Neural progenitor cell (in vitro differentiated cells): ENCODE measurements at places on chromosomes 3 and 15.
A peak's percentile ranks its signal among the peaks of the same experiment; 100 is the strongest.

DNA sequence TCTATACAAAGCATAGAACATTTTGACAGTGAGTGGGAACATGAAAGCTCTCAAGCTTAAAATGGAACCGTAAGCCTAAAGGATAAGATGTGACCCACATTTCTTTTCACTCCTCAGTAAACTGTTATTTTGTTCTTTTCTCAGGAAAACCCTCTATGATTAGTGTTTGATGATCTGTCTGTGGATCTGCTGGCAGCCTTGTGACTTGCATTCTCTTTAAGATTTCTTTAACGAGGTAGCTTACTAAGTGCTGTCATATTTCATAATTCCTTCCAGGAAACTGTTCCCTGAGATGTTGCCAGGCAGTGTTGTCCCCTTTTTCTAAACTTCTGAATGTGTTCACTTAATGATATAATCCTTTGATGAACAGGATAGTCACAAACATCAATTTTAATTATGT is 167.6 kb downstream of the PYDC2 start:
- H3K4me3 ChIP-seq, result no peak overlapping the region
- no peak for DNase-seq
- H3K36me3 ChIP-seq, result no peaks in the 10 kb centered on the region

DNA sequence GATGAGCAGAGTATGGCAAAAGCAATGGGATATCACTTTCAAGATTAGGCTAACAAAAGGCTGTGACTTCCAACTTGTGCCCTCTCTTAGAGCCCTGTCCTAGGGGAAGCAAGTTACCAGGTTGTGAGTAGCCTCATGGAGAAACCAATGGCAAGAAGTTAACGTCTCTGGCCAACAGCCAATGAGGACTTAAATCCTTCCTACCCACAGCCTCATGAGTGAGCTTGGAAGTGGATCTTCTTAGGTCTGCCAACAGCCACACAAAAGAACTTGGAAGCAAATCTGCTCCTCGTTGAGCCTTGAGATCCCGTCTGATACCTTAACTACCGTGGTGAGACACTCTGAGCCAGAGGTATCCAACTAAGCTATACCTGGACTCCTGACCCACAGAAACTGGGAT is 5.7 kb downstream of the NME9 start:
- no peaks in the 10 kb centered on the region for H3K27me3 ChIP-seq
- H3K36me3 ChIP-seq, result no peaks in the 10 kb centered on the region
- no peak for DNase-seq
- no peak overlapping the region for H3K4me3 ChIP-seq

DNA sequence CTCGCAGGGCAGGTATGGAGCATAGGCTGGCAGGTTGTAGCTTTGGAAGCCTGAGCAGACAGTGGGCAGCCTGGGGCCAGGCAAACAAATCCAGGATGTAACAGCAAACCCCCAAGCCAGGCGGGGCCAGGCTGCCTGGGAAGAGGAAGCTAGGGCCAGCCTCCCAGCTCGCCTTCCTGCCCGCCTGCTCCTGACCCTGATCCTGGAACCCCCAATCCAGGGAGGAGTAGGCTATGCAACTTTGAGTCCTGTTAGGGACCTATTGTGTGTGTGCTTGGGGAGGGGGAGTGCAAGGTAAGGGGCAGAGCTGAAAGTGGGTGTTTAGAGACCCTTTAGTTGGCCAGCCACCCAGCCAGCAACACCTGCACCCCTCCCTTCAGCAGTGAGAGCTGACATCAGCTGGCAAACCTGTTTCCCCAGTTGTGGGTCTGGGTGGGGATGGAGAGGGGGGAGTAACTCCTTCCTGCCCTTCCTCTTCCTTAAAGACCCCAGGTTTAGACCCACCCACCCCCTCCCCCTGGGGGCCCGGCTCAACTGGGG is 2.5 kb downstream of the NBEAL2 start:
- H3K4me3 ChIP-seq, result no peak overlapping the region
- H3K4me1 ChIP-seq, result peaks cover under 1% of the 10 kb centered on the region
- no peak for DNase-seq
- H3K36me3 ChIP-seq, result no peaks in the 10 kb centered on the region
- H3K27me3 ChIP-seq, result no peaks in the 10 kb centered on the region
- H3K27ac ChIP-seq, result no peak overlapping the region

- no peak overlapping the region for H3K27ac ChIP-seq
- H3K27me3 ChIP-seq, result no peaks in the 10 kb centered on the region
- peaks cover 15% of the 10 kb centered on the region for H3K4me1 ChIP-seq
- no peak overlapping the region for H3K4me3 ChIP-seq
- no peak for DNase-seq
Observed at GRCh38 chr3:109923431-109923830, 586.1 kb upstream of the DPPA4 start.

- no peaks in the 10 kb centered on the region for H3K4me1 ChIP-seq
- no peaks in the 10 kb centered on the region for H3K36me3 ChIP-seq
- no peak overlapping the region for H3K27ac ChIP-seq
- no peaks in the 10 kb centered on the region for H3K27me3 ChIP-seq
Observed at GRCh38 chr3:174243171-174243570, 616.0 kb upstream of the NAALADL2 start.

GRCh38 chr15:96053031-96053780 is 277.3 kb upstream of the NR2F2 start:
- no peaks in the 10 kb centered on the region for H3K36me3 ChIP-seq
- DNase-seq, result peak; percentile 60
- peaks cover 17% of the 10 kb centered on the region for H3K27me3 ChIP-seq
- peak overlapping the region; percentile 39 for H3K4me3 ChIP-seq
- peaks cover 39% of the 10 kb centered on the region for H3K4me1 ChIP-seq

- no peaks in the 10 kb centered on the region for H3K27me3 ChIP-seq
- no peak within 1 kb of the TSS for H3K4me3 ChIP-seq
Observed at GRCh38 chr15:78234515-78235040, at the start of gene ACSBG1. TSS of gene ACSBG1 (minus strand) at chr15:78234565. CDS start at chr15:78234501, 64 bp downstream.

DNA sequence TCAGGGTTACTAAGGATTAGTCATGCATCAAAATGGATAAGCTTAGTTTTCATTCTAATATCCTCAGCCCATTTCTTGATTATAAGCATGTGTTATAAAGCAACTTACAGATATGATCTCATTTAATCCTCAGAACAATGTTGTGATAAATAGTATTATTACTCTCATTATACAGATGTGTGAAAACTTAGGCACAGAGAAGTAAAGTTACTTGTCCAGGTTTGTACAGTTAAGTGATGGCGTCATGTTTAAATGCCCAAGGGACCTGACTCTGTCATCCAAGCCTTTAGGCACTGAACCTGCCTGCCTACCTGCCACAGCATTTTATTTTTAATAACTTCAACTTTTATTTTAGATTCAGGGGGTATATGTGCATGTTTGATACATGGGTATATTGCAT is 472.9 kb upstream of the SEMA6D start:
- no peaks in the 10 kb centered on the region for H3K27me3 ChIP-seq
- no peaks in the 10 kb centered on the region for H3K36me3 ChIP-seq
- no peak for DNase-seq
- H3K27ac ChIP-seq, result no peak overlapping the region
- no peaks in the 10 kb centered on the region for H3K4me1 ChIP-seq

DNA sequence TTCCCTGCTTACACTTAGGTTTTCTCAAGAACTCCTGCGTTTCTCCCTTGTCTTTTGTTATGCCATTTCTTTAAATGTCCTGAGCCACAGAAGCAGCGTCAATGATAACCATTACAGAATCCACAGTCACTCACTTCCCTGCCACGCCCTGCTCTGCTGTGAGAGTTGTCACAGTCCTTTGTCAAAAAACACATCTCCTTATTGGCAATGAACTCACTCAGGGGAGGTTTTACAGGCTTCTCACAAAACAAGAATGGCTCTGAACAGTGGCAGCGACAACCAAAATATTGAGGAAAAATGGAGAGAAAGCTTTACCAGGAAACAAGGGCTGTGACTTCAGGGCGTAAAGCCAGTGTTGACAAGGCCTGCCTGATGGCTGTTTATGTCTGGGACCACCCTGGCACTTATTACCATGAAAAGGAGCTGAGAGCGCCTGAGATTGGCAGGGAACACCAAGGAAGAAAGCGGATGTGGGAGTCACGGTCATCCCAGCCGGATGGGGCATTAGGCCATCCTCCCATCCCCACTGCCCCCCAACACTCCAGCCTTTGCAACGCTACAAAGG is 111.5 kb downstream of the ADAMTS9 start:
- H3K4me1 ChIP-seq, result peaks cover 15% of the 10 kb centered on the region
- no peak for DNase-seq
- no peak overlapping the region for H3K4me3 ChIP-seq
- no peaks in the 10 kb centered on the region for H3K27me3 ChIP-seq

- H3K4me1 ChIP-seq, result no peaks in the 10 kb centered on the region
- H3K27me3 ChIP-seq, result no peaks in the 10 kb centered on the region
- H3K4me3 ChIP-seq, result no peak overlapping the region
- no peak overlapping the region for H3K27ac ChIP-seq
- no peaks in the 10 kb centered on the region for H3K36me3 ChIP-seq
- DNase-seq, result no peak
Observed at GRCh38 chr3:30500666-30501399, 105.6 kb upstream of the TGFBR2 start.

DNA sequence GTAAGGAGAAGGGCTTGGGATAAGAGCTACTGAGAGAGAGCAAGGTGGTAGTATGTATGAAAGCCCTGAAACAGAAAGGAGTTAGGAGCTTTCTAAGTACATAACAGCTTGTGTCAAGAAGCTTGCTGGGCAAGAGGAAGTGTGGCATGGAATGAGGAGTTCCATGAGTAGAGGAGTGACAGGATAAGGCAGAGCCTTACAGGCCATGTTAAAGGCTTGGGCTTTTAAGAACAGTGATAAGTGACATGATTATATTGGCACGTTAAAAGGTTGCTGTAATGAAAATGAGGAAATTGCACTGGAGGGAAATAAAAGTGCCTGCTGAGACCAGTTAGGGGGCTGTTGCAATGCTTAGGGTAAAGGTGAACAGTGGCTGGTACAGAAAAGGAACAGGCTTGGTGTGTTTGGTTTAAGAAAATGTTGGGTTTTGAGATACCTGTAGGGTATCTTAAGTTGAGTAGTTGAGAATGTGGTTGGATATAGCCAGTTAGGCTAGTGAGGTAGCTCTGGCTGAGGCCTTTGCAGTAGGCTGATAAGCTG is 49.0 kb downstream of the MEF2A start:
- H3K4me1 ChIP-seq, result peaks cover 12% of the 10 kb centered on the region
- H3K36me3 ChIP-seq, result no peaks in the 10 kb centered on the region
- H3K27me3 ChIP-seq, result no peaks in the 10 kb centered on the region
- H3K27ac ChIP-seq, result no peak overlapping the region
- H3K4me3 ChIP-seq, result no peak overlapping the region
- DNase-seq, result no peak

GRCh38 chr15:100772478-100772877 is 107.2 kb upstream of the ALDH1A3 start:
- no peak for DNase-seq
- no peak overlapping the region for H3K4me3 ChIP-seq
- H3K27me3 ChIP-seq, result no peaks in the 10 kb centered on the region
- no peak overlapping the region for H3K27ac ChIP-seq
- peaks cover 12% of the 10 kb centered on the region for H3K4me1 ChIP-seq

- H3K27ac ChIP-seq, result no peak overlapping the region
- no peak for DNase-seq
- no peak overlapping the region for H3K4me3 ChIP-seq
Observed at GRCh38 chr15:68379759-68380290, 52.1 kb downstream of the ITGA11 start.

GRCh38 chr3:12777171-12777570 is 18.1 kb upstream of the TMEM40 start:
- no peak overlapping the region for H3K27ac ChIP-seq
- no peaks in the 10 kb centered on the region for H3K27me3 ChIP-seq
- no peak for DNase-seq
- H3K4me1 ChIP-seq, result no peaks in the 10 kb centered on the region
- no peaks in the 10 kb centered on the region for H3K36me3 ChIP-seq
- H3K4me3 ChIP-seq, result no peak overlapping the region

DNA sequence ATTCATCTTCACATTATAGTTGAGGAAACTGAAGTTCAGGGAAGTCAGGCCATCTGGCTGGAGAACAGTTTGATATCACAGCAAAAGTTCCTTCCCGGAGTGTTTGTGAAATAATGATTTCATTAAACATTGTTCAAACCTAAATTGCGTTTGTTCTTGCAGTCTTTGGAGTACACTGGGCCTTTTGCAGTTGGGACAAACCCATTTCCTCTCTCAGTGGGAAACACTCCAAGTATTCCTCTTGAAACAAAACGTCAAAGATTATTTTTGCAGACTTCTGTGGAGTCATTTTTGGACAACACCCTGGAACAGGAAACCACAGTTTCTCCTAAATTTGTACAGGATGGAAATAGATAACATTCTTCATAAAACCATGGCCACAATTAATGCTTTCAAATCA is 287.5 kb downstream of the PTPRG start:
- no peaks in the 10 kb centered on the region for H3K27me3 ChIP-seq
- H3K4me1 ChIP-seq, result peaks cover 36% of the 10 kb centered on the region
- H3K4me3 ChIP-seq, result no peak overlapping the region
- no peaks in the 10 kb centered on the region for H3K36me3 ChIP-seq

GRCh38 chr15:101608201-101608600 is 44.0 kb downstream of the TM2D3 start:
- H3K27me3 ChIP-seq, result no peaks in the 10 kb centered on the region
- H3K36me3 ChIP-seq, result no peaks in the 10 kb centered on the region
- no peaks in the 10 kb centered on the region for H3K4me1 ChIP-seq
- H3K4me3 ChIP-seq, result no peak overlapping the region
- H3K27ac ChIP-seq, result no peak overlapping the region
- no peak for DNase-seq

DNA sequence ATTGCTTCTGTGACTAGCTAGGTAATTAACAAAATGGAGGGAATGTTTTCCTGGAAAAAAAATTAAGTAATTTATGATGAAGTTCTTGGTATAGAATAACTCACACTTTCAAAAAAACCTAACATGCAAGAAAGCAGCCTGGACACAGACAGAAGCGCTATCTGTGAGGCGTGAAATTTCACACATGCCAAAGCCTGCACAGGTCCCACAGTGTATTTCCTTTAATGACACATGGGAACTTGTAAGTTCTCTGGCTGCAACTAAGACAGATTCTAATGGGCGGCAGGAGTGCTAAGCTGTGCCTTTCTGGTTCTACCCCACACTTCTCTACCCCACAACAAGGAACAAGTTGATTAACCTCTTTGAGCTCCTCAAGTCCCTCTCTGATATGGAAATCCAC is 84.9 kb upstream of the NEO1 start:
- no peaks in the 10 kb centered on the region for H3K4me1 ChIP-seq
- no peaks in the 10 kb centered on the region for H3K27me3 ChIP-seq
- no peak overlapping the region for H3K27ac ChIP-seq
- no peak for DNase-seq

- no peak overlapping the region for H3K4me3 ChIP-seq
- H3K27ac ChIP-seq, result no peak overlapping the region
- H3K27me3 ChIP-seq, result no peaks in the 10 kb centered on the region
- peaks cover 3% of the 10 kb centered on the region for H3K4me1 ChIP-seq
- DNase-seq, result no peak
Observed at GRCh38 chr3:145864336-145864735, 296.6 kb downstream of the PLOD2 start.

DNA sequence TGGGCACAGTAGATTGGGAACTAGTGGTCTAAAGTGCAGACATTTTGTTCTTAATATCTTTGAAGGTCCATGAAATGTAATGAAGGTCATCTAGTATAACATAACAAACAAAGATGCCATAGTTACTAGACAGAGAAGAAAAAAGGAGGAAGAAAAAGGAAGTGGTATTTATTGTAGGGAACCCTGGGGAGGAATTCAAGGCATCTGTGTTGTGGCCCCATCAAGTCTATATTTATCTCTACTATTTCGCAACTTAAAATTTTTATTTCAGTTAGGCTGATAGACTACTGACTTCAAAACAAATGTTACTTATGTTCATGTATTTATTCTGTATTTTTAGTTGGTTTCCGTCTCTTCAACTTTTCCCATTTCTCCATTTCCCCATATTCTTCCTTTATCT is 48.9 kb upstream of the ZDHHC23 start:
- H3K4me3 ChIP-seq, result no peak overlapping the region
- H3K4me1 ChIP-seq, result no peaks in the 10 kb centered on the region
- H3K27me3 ChIP-seq, result no peaks in the 10 kb centered on the region
